ENCODE measurements at places on chromosomes 12 and 14. TPM values are rescaled to one million over a fixed set of nuclear protein-coding genes. Genes with fewer than 3 reads are reported as not detected.

The NOVA1 gene
- 5.1 TPM for polyA plus RNA-seq

The VRTN gene
- not detected for polyA plus RNA-seq

The CTSG gene
- not detected for polyA plus RNA-seq

DNA sequence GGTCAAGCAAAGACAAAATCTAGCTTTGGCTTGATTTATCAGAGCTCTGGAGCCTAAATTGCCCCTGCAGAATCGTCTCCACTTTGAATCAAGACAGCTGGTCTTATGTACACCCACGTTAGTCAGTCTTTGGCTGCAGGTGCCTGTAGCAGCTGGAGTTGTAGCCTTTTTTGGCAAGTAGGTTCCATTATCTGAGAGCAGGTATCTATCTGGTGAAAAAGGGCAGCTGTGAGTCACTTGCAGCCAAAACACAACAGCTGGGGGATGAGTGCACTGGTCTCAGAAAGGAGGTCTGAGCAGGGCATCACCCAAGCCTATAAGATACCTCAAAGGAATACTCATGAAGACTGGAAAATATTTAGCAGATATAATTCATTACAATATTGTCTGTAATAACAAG is 43.6 kb upstream of the KCNH5 start:
- DNase-seq: no peak

The RIN3 gene
- polyA plus RNA-seq: 17.6 TPM

- no peak for DNase-seq
Observed at GRCh38 chr12:50005175-50005574, 20.1 kb downstream of the RACGAP1 start.

- no peak for DNase-seq
Observed at GRCh38 chr12:42409471-42409870, 83.5 kb downstream of the PPHLN1 start.

The PIP4K2C gene
- 30.5 TPM for polyA plus RNA-seq

DNA sequence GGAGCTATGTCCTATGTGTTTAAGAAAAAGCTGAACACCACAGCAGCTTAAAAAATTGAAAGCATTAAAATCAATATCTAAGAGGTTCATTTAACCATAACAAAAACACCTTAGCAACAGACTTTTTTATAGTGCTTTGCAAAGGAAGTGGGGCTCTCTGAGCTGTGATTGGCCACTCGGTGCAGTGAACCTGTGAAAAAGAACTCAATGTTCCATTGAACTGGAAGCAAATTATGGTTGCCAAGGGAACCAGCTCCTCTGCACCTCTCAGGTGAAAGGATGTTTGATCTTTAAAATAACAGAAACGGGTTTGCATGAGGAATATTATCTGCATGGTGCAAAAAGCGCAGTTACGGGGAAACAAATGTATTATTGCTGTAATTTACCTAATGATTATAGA is 149.4 kb downstream of the SNAPC1 start:
- no peak for DNase-seq

The MYO1A gene
- 0.67 TPM for polyA plus RNA-seq

GRCh38 chr14:33897382-33897781 is 53.5 kb downstream of the EGLN3 start:
- no peak for DNase-seq
